SK-MEL-5 (cell line): ENCODE measurements at places on chromosomes 16 and 17. TPM values are rescaled to one million over a fixed set of nuclear protein-coding genes. Genes with fewer than 3 reads are reported as not detected.
A peak's percentile ranks its signal among the peaks of the same experiment; 100 is the strongest.

- DNase-seq: no peak
Measured at GRCh38 chr17:21269394-21269793, 15.1 kb upstream of the MAP2K3 start.

The HEXIM1 gene
- 10.6 and 14.4 TPM in 2 replicates for total RNA-seq

- DNase-seq: no peak
Measured at GRCh38 chr16:88894681-88895300, 28.3 kb upstream of the PABPN1L start.

- no peak for DNase-seq
Measured at GRCh38 chr16:11303405-11304138, 22.4 kb upstream of the PRM1 start.

GRCh38 chr17:489758-490329 is 137.2 kb upstream of the RPH3AL start:
- peak; percentile 42 for DNase-seq

The PYDC1 gene
- total RNA-seq: not detected in 2 replicates

- no peak for DNase-seq
Measured at GRCh38 chr17:11639736-11640462, 41.6 kb downstream of the DNAH9 start.

- DNase-seq: no peak
Measured at GRCh38 chr17:18203308-18203707, 19.7 kb downstream of the ALKBH5 start.

GRCh38 chr17:73493956-73494926 is 150.0 kb downstream of the SDK2 start:
- DNase-seq: no peak

DNA sequence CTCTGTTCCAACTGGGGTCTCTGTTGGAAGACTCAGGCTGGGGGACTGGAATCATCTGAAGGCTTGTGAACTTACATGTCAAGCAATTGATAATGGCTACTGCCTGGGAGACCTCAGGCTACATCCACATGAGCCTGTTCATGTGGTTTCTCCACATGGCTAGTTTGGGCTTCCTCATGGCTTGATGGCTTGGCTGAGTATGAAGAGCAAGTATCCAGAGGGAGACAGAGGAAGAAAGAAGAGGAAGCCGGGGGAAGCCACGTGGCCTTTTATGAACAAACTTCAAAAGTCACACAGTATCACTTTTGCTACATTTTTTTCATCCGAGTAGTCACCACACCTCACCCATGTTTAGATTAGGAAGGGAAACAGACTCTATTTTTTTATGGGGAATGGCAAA is 158.9 kb downstream of the TRIM37 start:
- DNase-seq: no peak
